ENCODE measurements at places on chromosomes 11 and 22.

DNA sequence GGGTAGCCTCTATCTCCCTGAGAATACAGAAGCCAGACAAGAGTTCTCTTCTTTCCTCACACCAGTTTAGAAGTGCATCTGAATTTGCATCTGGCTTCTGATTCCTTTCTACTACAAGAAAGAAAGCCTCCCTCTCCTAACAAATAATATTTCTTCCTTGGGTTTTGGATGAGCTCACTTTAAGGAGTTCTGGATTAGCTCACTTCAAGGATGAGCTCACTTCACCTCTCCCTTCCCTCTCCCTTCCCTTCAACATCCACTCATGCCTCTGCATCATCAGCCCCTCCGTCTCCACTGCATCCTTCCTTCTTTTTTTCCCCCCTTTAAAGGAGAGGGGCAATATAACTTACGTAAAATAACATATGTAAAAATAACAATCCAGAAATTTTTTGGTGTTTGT, 1.6 kb upstream of the MTNR1B start:
- no peak for DNase-seq

- DNase-seq = no peak
Observed at GRCh38 chr11:60310407-60310998, 16.6 kb upstream of the MS4A6E start.

DNA sequence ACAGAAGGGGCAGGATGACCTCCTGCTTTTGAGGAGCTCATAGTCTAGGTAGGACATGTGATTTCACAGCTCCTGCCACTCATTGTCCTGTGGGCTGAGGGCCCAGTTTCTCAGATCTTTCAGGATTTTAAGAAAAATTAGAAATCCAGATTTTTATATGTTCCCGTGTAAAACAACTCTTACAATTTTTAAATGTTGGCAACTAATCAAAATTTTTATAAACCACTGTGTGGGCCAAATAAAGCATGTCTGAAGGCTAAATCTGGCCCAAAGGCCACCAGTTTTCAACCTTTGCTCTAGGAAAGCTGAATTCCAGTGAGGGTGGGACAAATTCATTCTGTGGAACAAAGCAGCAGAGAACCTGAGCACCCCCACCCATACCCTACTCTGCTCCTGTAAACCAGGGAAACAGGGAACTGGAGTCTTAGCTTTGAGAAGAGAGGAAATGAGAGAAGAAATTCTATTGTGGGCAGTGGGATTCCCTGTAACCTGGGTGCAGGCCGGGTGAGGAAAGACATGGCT, 20.6 kb downstream of the LRRC32 start:
- DNase-seq = no peak

- DNase-seq = no peak
Observed at GRCh38 chr11:134363592-134363991, 31.8 kb downstream of the GLB1L2 start.

DNA sequence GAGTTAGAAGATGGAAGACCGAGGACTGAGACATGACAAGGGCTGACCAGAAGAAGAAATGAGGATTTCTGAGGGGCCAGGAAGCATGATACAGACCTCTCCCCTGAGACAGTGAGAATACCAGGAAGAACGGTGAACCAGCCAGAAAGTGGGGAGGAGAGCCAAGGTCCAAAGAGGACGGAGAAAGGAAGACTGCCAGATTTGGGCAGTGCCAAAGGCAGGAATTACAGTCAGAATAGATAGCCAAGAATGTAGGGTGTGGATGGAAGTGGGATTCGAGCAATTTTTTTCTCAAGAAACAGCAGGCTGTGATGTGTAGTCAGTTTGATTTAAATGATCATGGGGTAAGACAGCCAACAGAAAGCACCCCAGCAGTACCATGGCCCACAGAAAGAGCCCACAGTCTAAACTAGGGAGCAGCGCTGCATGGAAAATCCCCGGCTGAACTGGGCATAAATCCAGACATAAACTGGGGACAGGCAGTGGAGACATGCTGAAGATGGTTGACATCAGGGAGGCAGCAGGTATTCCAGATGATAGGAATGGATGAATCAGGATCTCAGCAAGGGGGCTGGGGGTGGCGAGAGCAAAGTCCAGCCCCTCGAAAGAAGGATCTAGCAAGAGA, 67.3 kb upstream of the BARX2 start:
- no peak for DNase-seq

GRCh38 chr11:94455861-94456260, 37.8 kb downstream of the MRE11 start:
- DNase-seq = no peak

DNA sequence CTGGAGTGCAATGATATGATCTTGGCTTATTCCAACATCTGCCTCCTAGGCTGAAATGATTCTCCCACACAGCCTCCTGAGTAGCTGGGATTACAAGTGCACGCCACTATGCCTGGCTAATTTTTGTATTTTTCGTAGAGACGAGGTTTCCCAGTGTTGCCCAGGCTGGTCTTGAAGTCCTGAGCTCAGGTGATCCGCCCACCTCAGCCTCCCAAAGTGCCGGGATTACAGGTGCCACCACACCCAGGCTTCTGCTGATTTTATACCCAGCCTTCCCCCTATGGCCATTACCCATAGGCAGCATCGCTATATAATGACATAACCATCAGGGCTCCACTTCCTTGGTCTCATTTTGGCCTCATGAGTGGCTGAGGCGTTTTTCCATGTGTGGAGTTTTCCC, 60.6 kb upstream of the RAB1B start:
- no peak for DNase-seq

GRCh38 chr22:48167238-48167637, 1404.8 kb downstream of the TBC1D22A start:
- no peak for DNase-seq

DNA sequence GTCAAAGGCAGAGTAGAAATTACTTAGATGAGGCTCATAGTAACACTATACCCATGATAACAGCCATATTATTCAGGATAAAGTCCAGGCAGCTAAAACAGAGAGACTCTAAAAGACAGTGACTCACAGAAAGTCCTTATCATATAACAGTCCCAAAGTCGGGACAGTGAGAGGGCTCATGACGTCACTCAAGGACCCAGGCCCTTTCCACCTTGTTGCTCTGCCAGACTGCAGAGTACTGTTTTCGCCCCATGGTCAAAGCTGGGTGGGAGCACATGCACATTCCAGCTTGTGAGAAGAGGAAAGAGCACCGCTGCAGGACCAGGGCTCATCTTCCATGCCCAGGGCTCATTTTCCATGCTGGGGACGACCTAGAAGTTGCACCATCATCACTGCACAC, 29.4 kb upstream of the NUP50 start:
- DNase-seq = no peak

GRCh38 chr11:19632499-19632834, 80.2 kb upstream of the NAV2 start:
- DNase-seq = no peak

DNA sequence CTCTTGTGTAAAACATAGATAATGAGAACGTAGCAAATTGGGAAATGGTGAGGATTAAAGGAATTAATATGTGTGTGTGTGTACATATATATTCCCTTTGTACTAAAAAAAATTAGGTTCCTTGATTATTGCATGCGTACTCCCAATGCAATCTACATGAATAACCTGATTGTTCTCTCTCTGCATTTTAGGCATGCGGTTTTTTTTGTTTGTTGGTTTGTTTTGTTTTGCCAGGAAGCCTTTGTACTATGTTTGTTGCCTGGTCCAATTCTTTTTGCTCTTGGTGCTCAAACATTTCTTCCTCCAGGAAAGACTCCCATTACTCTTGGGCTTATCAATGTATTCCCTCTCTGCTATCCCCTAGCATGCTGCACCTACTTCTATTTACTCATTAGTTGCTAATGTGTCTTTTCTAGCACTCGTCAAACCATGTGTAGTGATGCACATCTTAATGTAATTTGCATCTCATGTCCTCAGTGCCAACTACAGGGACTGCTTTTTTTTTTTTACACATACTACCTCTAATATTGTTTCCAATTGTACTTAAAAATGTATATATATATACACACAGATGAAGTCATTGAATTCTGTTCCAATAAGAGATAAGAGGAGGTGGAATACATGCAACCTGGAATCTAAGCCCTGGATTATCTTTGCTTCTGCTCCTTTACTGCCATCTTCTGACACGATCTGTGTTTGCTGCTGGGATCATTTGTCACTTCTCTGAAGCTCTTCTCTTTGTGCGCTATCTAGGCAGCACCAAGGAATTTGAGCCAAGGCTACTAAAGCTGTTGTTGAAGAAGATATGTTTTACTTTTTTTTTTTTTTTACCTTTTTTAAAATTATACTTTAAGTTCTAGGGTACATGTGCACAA, 197.2 kb upstream of the ANO3 start:
- DNase-seq = no peak

DNA sequence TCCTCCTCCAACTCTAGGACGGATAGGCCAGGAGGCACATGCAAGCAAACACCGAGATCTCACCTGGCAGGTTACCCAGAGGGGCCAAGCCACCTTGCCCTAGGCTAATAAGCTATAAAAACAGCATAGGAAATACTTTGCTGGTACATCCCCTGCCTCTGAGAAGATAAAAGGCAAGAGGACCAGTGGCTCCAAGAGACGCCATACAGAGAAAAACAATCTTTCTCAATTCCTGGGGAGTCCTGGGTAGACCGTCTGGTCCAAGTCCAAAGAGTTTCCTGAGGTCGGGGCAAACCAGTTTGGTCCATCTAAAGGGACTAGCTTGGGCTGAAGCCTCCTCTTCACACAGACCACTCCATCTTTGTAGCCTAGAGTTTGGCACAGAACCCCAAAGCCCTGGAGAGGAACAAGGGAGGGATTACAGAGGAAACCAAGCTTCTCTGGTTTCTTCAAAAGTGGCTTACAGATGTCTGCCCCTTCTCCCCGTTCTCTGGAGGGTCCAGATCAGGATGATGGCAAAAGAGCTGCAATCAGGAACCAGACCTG, 40.4 kb downstream of the NUMA1 start:
- DNase-seq = no peak

DNA sequence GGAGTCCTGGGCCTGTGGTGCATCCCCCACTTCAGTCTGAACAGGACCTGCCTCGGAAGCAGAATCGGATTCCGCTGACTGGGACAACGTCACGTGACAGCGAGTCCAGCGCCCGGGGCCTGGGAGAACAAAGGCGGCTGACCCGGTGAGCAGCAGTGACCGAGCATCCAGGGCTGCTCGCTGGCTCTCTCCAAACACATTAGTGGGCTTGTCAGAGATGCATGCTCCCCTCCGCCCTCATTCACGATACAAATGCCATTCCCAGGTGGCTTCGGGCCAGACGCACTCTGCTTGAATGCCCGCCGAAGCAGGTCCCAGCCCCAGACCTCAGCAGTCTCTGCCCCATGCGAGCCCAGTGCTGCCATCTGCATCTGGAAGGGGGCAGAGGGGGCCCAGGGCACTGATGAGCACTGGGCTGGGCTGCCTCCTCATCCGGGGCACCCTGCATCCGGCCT, 91.0 kb downstream of the WNT7B start:
- DNase-seq = no peak

DNA sequence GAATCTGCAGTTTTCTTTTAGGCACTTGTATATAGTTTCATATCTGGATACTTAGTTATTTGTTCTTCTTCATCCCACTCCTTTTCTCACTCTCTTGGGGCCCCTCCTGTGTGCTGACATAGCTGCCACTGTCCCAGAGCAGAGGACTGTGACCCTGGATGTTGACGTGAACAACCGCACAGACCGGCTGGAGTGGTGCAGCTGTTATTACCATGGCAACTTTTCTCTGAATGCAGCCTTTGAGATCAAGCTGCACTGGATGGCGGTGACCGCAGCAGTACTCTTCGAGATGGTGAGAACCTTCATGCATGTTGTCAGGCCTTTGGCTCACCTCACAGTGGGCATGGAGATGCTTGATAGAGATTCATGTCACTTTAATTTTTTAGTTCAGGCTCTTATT, 50.9 kb upstream of the YWHAH start:
- no peak for DNase-seq

DNA sequence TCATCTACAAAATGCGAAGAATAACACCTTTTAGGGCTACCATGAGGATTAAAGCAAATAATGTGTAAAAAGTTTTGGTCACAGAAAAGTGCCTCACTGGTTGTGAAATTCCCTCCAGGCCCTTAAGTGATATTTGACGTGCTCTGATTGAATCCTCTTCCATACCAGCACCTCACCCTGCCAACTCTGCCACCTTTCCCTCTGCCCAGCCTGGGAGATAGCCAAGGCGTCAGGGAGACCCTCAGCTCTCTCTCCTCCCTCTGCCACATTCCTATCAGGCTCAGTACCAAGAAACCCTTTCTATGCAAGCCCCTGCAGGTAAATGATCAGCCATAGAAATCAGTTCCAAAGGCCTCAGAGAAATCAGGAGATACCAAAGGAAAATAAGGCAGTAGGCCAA, 21.4 kb downstream of the PLEKHA7 start:
- DNase-seq = no peak

- no peak for DNase-seq
Observed at GRCh38 chr22:31346733-31347250, 646 bp upstream of the PATZ1 start.

DNA sequence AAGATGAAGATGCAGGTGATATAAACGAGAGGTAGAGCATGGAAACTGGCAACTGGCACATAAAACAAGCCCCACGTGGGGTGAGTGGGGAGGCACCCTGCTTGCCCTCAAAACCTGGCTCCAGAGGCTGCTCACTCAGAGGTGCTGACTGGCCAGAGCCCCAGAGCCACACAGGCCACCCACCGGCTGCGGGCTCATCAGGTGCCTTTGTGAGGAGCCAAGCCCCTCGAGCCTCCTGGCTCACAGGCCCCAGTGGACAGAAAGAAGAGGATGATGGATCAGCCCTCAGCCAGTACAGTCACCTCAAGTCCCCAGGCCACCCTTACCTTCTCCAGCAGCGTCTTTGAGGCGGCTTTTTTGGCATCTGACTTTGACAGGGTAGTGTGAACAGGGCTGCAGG, 6.2 kb downstream of the CHID1 start:
- DNase-seq = no peak

GRCh38 chr11:107301878-107302277, 155.7 kb downstream of the CWF19L2 start:
- DNase-seq = no peak

DNA sequence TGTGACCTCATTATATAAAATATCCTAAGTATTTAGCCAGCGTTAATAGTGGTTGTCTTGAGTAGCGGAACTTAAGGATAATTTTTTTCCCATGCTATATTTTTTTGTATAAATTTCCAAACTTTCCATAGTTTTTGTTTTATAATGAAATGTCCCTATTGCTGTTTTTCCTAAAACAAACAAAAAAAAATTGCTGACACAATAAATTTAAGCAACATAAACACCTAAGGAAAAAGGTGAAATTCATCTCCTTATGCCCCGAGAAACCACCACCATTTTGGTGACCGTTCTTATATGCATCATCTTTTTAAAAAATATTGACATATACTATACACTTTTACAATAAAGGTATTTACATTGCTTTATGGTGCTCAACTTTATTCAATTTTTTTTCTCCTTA, 708.8 kb upstream of the ANO5 start:
- DNase-seq = no peak

DNA sequence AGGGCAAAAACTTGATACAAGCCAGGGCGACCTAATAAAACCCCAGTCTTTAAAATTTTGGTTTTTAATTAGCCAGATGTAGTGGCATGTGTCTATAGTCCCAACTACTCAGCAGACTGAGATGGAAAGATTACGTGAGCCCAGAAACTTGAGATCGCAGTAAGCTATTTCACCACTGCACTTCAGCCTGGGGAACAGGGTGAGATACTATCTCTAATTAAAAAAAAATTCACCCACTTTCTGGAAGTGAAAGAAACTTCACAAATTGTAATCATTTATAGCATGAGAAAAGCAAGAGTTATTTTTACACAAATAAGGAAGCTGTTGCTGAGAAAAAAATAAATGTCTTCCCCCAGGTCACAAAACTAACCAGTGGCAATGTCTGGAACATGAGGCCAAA, 882 bp upstream of the GLYATL2 start:
- no peak for DNase-seq
